ENCODE measurements at places on chromosomes 1 and 21. TPM values are rescaled to one million over a fixed set of nuclear protein-coding genes. Genes with fewer than 3 reads are reported as not detected.

Gene WDR64
- not detected for total RNA-seq

- peaks cover 25% of the 10 kb centered on the region for H3K27me3 ChIP-seq
- H3K36me3 ChIP-seq = peaks cover 2% of the 10 kb centered on the region
- DNase-seq = no peak
- H3K27ac ChIP-seq = no peak overlapping the region
- H3K4me3 ChIP-seq = no peak overlapping the region
- peaks cover 10% of the 10 kb centered on the region for H3K4me1 ChIP-seq
These were observed 2.2 kb downstream of the IKBKE start for GRCh38 chr1:206472454-206472853.

DNA sequence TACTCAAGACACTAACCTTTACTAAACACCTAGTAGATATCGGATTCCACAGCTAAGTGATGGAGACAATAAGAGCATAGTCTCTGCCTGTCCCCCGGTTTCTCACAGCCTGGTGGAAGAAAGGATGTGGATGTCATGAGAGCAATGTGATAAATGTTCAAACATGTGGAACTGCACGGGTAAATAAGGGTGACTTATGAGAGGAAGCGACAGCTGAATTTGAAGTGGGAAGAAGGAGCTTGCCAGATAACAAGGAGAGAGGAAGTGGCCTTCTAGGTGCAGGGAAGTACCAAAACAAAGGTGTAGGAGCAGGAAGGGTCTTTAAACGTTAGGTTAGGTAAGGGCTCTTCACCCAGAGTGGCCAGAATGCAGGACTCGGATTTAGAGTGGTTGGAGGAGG is 178.6 kb upstream of the NRIP1 start:
- H3K27me3 ChIP-seq = no peaks in the 10 kb centered on the region
- peaks cover 8% of the 10 kb centered on the region for H3K4me1 ChIP-seq
- H3K27ac ChIP-seq = no peak overlapping the region
- H3K4me3 ChIP-seq = no peak overlapping the region

DNA sequence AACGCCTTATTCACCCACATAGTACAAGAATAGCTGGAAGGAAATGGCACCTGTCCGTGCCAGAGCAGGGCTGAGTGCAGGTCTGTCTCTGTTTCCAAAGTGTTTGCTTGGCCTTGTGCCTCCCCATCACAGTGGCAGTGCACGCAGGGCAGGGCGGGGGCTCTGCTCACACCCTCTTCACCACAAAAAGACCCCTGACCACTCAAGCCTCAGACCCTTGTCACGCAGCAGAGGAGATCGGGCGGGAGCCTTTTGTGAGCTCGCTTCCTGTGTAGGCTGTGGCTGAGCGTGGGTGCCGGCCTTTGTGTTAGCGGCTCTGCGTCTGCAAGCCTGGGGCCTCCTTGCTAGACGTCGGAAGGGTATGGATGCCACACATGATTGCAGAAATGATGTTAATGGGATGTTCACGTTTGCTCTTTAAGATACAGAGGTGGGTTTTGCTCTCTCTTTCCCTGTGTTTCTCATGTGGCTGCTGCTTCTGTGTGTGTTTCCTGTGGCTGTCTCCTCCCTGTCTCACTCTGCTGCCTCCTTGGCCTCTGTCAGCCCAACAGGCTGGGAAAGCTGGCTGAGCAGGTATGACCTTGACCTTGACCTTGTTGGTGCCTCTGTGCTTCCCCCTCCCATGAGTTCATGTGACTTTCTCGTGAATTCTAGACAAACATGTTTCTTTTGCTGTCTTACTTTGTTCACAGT is 45.4 kb downstream of the S100B start:
- peak overlapping the region; percentile 90 for H3K27ac ChIP-seq
- H3K27me3 ChIP-seq = no peaks in the 10 kb centered on the region
- no peak overlapping the region for H3K4me3 ChIP-seq
- peaks cover 19% of the 10 kb centered on the region for H3K36me3 ChIP-seq
- peaks cover 3% of the 10 kb centered on the region for H3K4me1 ChIP-seq
- DNase-seq = no peak

DNA sequence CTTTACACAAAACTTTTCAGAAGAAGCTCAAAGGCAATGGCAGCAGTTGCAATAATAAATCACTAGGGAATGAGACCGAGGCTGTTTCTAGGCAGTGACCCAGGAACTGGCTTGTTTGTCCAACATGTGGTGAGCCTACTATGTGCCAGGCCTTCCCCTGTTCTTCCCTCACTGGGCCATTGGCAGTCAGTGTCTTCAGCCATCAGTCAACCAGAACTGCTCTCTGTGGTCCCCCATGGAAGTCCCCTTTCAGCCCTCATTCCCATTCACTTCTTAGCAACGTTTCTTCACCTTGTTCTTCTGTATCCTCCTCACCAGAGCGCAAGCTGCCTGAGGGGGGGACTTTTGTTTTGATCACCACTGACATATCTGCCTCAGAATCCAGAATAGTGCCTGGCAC is 274.1 kb downstream of the RRAGC start:
- H3K4me1 ChIP-seq = no peaks in the 10 kb centered on the region
- H3K36me3 ChIP-seq = no peaks in the 10 kb centered on the region
- peaks cover 36% of the 10 kb centered on the region for H3K27me3 ChIP-seq
- DNase-seq = no peak
- H3K27ac ChIP-seq = no peak overlapping the region
- no peak overlapping the region for H3K4me3 ChIP-seq

- H3K36me3 ChIP-seq = peaks cover 23% of the 10 kb centered on the region
- peak overlapping the region; percentile 85 for H3K27ac ChIP-seq
- DNase-seq = no peak
- no peaks in the 10 kb centered on the region for H3K27me3 ChIP-seq
- H3K4me1 ChIP-seq = peaks cover 18% of the 10 kb centered on the region
These were observed 2.7 kb downstream of the KHDC4 start for GRCh38 chr1:155931332-155932038.

DNA sequence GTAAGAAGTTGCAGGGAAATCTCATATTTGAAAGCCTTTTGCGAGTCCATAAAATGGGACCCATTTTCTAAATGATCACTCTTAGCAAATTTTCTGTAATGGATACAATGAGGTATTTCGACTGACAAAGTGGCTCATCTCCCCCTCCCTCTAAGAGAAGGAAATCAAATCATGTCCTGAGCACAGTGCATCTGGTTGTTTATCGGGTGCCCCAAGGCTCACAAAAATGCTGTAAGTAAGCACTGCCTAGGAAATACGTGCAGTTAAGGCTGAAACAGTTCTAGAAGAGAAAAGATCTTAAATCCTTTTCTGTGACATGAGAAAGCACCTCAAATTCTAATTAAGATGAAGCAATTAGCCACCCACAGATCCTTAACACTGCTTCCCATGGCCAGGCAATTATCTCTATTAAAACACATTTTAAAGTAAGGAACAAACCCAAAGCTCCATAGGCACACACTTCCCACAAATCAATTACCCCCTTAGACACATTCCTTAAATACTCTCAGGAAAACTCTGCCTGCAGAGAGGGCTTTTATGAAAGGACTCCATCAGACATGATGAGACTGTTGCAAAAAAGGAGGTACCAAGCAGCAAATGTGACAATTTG is 216.3 kb downstream of the KCNH1 start:
- H3K4me1 ChIP-seq = peaks cover 13% of the 10 kb centered on the region
- no peaks in the 10 kb centered on the region for H3K27me3 ChIP-seq
- H3K4me3 ChIP-seq = no peak overlapping the region
- no peak overlapping the region for H3K27ac ChIP-seq

GRCh38 chr1:5125208-5125607 is 470.8 kb downstream of the AJAP1 start:
- H3K27ac ChIP-seq = no peak overlapping the region
- DNase-seq = no peak
- H3K36me3 ChIP-seq = no peaks in the 10 kb centered on the region
- no peak overlapping the region for H3K4me3 ChIP-seq

GRCh38 chr1:110501488-110502132 is 17.4 kb downstream of the KCNA10 start:
- no peaks in the 10 kb centered on the region for H3K36me3 ChIP-seq
- H3K27me3 ChIP-seq = peaks cover 21% of the 10 kb centered on the region
- no peak overlapping the region for H3K4me3 ChIP-seq
- no peak for DNase-seq
- no peak overlapping the region for H3K27ac ChIP-seq

Gene LCE1F
- total RNA-seq = not detected

GRCh38 chr1:235545292-235545930 is 41.2 kb upstream of the B3GALNT2 start:
- no peak overlapping the region for H3K27ac ChIP-seq
- H3K27me3 ChIP-seq = no peaks in the 10 kb centered on the region
- no peaks in the 10 kb centered on the region for H3K36me3 ChIP-seq
- no peak for DNase-seq
- H3K4me3 ChIP-seq = no peak overlapping the region

- no peaks in the 10 kb centered on the region for H3K27me3 ChIP-seq
- no peak for DNase-seq
- H3K27ac ChIP-seq = no peak overlapping the region
- H3K4me3 ChIP-seq = no peak overlapping the region
- no peaks in the 10 kb centered on the region for H3K4me1 ChIP-seq
- peaks cover 56% of the 10 kb centered on the region for H3K36me3 ChIP-seq
These were observed 38.0 kb downstream of the SAMD13 start for GRCh38 chr1:84339503-84339902.

Data from progenitor cell of endocrine pancreas (in vitro differentiated cells).